ENCODE measurements at places on chromosomes 3 and 15.

DNA sequence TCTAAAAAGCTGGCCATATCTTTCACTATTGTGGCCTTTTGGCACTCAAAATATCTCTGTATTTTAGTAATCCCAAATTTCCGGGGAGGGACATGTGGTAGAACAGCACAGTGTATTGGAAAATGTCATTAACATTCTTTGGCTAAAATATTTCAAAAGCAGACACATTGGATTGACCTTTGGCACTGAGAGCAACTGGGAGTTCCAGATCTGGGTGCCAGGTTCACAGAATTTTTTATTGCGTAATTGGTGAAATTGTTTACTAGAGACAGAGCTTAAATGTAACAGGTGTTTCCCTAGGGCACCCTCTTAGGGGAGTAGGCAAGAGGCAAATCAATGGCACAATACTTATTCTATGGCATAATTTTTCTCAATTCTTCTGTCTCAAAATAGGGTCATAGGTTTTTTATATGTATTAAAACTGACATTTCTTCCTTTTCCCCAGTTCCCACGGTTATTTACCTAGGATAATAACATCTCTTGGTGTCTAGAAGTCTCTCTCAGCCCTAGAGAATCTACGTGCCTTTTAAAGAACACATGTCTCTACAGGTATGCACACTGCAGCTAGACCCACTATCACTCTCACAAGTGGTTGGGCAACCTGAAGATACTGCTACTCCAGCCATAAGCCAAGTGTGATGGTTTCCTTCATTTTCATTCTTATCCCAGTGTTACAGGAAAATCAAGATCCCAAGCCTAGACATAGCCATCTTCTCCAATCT lies 10.6 kb downstream of the RBMS3 start:
- DNase-seq: peak; percentile 44

DNA sequence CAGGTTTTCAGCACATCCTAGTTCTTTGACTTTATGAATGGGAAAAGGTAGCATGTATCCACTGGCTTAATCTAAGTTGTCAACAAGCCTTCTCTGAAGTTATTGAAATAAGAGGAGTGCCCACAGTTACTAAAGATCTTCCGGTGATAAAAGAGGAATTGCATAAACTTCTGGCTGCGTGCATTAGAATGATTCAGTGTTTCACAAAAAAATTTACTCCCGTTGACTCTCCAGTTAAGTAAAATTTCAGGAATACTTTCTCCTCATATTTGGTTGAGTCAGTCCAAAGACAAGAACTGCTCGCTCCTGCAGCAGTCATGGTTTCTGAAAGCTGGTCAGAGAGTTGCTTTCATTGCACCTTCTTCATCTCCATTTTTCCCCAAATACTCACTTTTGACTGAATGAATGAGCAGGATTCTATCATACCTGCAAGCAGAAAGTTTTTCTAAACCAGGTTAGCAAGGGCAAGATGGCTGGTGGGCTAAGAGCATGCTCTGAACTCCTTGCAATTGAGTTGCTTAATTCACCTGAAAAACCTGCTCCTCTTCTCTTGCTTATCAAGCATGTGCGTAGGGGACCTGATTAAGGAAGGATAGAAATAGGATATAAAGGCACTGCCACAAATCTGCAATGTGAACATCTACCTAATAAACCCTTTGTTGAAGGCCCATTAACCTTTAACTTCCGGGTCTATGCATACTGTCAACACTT lies 64.2 kb upstream of the TIMP4 start:
- DNase-seq: peak; percentile 92

GRCh38 chr3:58577269-58577821 lies at the start of gene FAM107A:
FAM107A (minus strand) TSS chr3:58577391; CDS start chr3:58569860, 7,531 bp downstream.
- peak; percentile 85 for DNase-seq

GRCh38 chr3:169754711-169755110 lies 10.1 kb downstream of the TERC start:
- no peak for DNase-seq

DNA sequence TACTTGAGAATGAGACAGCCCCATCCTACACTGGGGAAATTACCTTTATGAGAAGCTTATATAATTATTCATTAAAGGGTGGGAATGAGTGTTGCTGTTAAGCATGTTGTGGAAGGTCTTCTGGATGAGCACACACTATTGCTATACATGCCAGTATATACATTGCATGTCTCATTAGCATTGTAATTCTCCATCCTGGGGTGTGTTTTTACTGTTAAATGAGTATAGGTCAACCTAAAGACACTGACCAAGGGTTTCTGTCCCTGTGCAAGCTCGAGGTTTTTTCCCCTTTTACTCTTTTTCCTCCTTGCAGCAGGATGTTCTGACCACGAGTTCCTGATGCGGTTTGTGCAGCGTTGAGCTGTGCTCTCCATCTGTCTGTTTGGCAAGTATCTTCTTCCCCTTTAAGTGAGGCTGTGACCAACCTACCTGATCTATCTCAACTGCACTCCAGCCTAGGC lies 7.2 kb upstream of the IVD start:
- DNase-seq: no peak

- peak; percentile 71 for DNase-seq
These were observed 1066.5 kb downstream of the PLOD2 start for GRCh38 chr3:145094355-145094941.

DNA sequence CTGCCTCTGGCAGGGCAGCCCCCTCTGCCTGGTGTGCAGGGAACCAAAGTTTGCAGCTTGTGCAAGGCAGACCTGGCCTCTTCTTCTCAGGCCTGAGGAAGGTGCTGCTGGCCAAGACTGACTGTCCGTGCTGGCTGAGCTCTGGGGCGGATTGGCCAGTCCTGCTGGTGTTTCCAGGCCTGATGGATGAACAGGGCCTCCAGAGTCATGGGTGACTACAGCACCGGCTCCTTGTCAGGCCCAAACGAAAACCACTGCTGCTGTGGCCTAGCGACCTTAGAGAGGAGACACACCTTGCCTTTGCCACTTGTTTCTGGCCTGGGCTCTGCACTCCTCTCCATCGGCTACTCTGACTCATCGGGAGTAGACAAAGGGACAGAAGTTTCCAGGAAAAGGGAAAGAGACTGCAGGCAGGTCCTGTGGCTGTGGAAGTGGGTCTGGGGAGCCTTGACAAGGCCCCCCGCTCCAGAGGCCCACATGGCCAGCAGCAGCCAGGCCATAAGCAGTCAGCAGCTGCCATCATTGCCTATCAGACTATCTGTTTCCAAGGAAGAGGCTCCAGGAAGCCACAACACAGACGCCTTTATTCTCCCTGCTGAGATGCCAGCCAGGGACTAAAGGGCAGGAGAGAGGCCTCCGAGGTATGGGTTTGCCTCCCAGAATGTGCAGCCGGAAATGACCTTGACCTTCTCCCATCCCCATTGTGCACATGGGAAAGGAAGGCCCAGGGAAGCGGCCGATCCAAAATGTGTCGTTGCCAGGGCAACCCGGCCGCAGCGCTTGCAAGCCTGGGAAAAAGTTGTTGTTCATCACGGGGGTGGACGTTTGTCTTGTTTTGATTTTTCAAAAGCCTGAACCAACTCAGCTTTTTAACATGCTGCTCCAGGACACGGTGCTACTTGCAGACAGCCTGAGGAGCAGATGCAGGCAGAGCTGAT lies 160.5 kb downstream of the CHSY1 start:
- peak; percentile 70 for DNase-seq

GRCh38 chr3:131193641-131194238 lies 167.1 kb downstream of the NEK11 start:
- DNase-seq: no peak

GRCh38 chr3:40827942-40828688 lies 303.4 kb downstream of the ZNF621 start:
- no peak for DNase-seq

DNA sequence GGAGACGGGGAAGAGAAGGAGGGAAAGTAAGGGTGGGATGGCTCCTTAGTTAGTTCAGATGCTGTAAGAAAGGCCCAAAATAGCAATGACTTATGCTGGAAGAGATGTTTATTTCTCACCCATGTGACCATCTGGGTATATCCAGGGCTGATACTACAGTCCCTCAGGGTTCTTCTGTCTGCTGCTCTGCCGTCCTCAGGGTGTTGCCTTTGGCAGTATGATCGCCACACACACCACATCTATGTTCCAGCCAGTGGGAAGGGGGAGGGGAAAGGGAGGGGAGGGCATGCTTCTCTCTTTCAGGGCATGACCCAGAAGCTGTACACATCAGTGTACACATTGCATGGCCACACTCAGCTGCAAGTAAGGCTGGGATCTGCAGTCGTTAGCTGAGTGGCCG lies 10.2 kb downstream of the CD276 start:
- DNase-seq: peak; percentile 69

DNA sequence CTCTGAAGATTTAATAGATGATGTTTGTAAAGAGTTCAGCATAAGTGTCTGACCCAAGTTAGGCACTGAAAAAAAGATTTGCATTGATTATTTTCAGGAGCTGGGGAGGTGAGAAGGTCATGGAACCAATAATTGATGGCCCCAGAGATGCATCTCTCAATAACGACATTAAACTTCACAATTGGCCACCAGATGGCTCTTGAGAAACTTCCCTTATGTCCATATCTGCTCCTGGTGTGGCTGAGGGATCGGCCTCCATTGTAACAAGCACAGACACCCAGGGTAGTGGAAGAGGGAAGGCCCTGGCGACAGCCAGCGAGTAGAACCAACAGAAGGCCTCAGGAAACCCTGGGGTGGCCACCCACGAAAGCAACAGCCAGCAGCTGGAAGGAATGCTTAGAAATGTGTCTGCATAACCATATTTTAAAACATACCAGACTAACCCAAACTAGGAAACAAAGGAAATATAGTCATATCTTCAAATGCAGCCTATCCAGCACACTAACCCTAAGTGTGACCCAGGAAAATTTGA lies 536.7 kb downstream of the SOX2 start:
- DNase-seq: no peak

GRCh38 chr3:57654267-57654666 lies 38.6 kb downstream of the DENND6A start:
- DNase-seq: no peak

- DNase-seq: no peak
These were observed 685 bp downstream of the ADAMTSL3 start for GRCh38 chr15:83654379-83655236.

DNA sequence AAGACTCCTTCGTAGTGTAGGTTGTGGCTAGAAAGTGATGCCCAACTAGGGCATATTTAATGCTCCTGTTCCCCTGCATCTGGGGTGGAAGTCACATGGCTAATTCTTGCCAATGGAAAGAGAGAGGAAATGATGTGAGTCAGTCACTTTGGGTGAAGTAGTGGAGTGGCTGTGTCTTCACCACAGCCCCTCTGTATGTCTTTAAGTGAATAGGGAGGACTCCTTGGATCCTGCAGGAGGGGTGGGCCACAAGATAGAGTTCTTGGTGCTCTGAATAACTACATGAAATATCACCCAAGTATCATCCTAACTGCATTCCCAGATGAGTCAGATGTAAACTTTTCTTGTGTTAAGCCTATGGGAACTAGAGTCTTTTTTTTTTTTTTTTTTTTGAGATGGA lies 17.8 kb upstream of the MB21D2 start:
- DNase-seq: peak; percentile 7

GRCh38 chr15:99059010-99059981 lies 45.6 kb upstream of the SYNM start:
- DNase-seq: peak; percentile 86

DNA sequence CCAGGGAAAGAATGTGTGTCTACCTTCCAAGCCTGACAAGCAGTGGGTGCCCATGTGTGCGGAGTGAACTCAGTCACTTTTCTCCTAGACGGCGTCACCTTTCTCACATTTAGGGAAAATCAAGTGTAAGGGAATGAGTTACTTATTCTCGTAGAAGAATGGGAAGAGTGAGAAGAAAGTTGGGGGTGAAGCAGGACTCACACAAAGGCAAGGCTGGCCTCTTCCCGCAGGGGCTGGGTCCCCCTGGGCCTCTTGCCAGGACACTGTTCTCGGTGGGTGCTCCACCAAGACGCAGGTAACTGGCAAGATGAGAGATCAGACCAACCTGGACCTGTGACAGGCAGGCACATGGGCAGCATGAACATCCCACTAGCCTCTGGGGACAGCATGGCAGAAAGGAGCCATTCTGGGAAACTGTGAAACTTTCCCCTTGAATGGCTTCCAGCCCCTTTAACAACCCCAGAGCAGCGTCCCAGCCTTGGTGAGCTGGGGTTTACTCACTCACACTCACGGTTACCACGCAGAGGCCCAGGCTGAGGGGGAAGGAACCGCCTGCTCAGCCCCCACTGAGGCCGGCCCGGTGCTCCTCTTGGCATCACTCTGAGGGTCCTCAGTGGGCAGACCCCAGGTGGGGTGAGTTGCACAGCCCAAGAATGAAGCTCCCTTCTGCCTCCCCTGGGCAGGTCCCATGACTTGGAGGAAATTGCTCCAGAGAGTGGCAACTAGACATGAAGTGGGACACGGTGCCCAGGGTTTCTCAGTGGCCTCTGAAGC lies 15.0 kb upstream of the SRP14 start:
- DNase-seq: no peak

- DNase-seq: no peak
These were observed 61.7 kb downstream of the B3GALNT1 start for GRCh38 chr3:161043336-161044035.

GRCh38 chr3:194069421-194070219 lies 66.3 kb upstream of the HES1 start:
- DNase-seq: peak; percentile 31

GRCh38 chr3:112017091-112017490 lies 17.4 kb upstream of the TMPRSS7 start:
- no peak for DNase-seq

DNA sequence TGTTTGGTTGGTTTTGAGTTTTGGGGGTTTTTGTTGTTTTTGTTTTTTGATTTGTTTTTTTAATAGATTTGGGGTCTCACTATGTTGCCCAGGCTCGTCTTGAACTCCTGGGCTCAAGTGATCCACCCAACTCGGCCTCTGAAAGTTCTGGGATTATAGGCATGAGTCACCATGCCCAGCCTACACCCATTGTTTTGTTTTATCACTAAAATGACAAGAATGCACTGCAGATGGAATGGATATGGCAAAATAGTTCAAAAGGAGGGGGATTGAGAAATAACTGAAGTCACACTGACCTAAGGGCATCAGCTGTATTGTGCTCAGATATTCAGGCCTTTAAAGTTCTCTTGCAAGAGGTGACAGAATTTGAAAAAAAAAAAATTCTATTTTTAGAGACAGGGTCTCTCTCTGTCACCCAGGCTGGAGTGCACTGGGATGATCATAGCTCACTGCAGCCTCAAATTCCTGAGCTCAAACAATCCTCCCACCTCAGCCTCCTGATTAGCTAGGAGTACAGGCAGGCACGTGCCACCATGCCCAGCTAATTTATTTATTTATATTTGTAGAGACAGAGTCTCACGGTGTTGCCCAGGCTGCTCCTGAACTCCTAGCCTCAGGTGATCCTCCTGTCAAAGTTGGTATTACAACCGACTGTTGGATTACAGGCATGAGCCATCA lies 4.4 kb upstream of the RASA2 start:
- DNase-seq: peak; percentile 97

- DNase-seq: no peak
These were observed 29.3 kb upstream of the STT3B start for GRCh38 chr3:31503456-31503855.
